ENCODE measurements at places on chromosomes 5 and 9.

DNA sequence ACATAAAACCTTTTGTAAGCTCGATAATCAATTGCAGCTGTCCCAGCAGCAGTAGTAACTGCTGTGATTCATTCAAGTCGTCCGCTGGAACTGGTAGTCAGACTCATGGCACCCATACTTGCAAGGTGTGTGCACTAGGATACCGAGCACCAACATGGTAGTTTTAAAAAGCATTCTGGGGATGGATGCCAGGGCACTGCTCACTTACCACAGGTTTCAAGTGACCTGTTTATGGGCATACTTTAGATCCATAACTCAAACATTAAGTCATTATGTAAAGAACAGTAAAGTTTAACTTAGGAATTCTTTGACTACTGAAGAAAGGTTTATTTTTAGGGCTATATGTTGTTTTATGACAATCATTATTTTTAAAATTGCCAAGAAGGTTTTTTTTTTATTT lies 2277.6 kb downstream of the MAT2B start:
- DNase-seq, result no peak

GRCh38 chr9:89891591-89892304 lies 286.9 kb downstream of the GADD45G start:
- no peak for DNase-seq

GRCh38 chr5:142472306-142472951 lies 147.6 kb upstream of the SPRY4 start:
- no peak for DNase-seq

DNA sequence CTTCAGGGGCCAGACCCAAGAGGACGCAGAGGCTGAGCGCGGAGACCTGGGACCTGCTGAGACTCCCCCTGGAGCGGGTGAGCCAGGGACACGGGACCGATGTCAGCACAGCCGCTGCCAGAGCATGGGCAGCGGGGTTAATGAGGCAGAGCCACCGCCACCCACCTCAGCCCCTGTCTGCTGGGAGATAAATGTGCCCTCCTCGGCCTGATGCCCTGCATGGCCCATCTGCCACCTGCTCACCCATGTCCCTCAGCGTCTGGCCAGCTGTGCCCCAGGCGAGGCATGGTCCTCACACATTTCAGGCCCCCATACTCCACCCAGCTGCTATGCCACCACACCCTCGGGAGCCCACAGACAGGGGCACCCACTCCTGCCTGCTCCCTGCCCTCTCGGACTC lies 14.9 kb downstream of the DNLZ start:
- DNase-seq, result no peak

GRCh38 chr5:54234304-54234933 lies 76.0 kb downstream of the ARL15 start:
- DNase-seq, result peak; percentile 65

DNA sequence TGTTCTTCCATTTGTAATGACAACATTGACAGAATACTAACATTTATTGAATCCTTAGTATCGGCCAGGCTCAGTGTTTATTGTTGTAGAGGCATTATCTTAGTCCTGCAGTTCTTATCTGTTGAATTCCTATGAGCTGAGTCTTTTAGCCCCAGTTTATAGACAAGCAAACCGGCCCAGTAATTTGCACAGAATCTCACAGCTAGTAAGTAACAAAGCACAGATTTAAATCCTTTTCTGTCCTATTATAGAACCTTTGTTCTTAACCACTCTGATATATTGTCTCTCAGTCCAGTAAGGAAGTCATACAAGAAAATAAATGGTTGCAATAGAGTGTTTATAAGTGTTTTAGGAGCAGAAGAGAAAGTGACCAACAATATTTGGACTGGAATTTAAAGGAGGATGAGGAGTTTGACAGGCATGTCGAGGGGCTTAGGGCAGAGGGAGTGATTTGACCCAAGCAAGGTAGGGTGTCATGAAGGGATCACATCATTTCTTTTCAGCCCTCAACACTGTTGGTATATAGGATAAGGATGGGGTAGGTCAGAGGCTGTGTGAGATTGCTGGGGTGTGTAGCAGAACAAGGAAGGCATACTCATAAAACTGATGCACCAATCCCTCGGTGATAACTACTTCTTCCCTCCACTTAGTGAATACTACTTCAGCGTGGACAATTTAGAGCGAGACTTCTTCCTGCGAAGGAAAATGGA lies 39.5 kb downstream of the LARP1 start:
- DNase-seq, result no peak

DNA sequence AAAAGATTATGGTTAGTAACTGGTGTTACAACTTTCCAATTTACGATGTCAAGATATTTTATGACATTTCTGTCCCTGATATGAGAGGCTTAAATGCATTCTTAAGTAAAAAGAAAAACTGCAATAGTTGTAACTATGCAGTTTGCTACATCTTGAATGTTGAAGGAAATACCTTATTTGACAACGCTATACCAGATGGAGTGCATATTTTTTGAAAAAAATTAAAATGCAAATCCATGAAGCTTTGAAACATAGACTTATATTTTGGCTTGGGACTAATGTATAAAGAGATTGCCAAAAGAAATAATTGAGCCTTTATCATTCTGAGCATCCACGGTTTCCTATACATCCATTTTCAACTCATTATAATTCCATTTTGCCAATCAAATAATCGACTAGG lies 579.4 kb downstream of the TAF11L14 start:
- DNase-seq, result no peak

- no peak for DNase-seq
Measured at GRCh38 chr5:179403426-179404147, 58.3 kb upstream of the ADAMTS2 start.

- no peak for DNase-seq
Measured at GRCh38 chr9:79617395-79617794, 45.6 kb downstream of the TLE4 start.

- no peak for DNase-seq
Measured at GRCh38 chr5:87754009-87754757, 341.5 kb upstream of the CCNH start.

DNA sequence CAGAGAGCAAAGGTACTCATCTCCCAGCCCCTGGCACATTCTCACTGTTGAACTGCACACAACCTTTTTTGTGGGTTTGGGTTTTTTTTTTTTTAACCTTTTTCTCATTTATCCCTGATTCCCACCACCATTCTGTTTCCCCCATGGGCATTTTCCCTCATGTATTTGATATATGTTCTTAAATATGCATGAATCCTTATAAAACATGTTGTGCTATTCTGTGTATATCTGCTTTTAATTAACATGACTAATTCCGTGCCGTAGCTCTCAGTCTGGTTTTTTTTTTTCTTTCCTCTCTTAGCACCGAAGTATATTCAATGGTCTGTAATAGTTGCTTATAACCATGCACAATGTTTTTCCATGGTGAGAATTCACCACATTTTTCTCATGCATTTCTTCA lies 204.5 kb downstream of the RGS3 start:
- DNase-seq, result no peak

GRCh38 chr9:110148384-110148783 lies 59.6 kb downstream of the C9orf152 start:
- no peak for DNase-seq

DNA sequence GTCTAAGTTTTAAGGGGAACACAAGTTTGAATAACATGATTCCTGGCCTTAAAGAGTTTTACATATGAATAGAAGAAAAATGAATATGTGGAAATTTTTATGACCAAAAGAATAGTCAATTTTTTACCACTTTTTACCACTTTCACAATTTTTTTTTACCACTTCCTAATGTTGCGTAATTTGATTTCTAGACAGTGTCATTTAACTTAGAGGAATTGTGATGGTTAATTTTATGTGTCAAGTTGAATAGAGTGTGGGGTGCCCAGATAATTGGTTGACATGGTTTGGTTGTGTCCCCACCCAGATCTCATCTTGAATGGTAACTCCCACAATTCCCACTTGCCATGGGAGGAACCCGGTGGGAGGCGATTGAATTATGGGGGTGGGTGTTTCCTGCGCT lies 416.6 kb downstream of the KIF4B start:
- no peak for DNase-seq

- DNase-seq, result no peak
Measured at GRCh38 chr5:102624405-102624804, 125.6 kb upstream of the SLCO6A1 start.

- DNase-seq, result no peak
Measured at GRCh38 chr9:69047371-69047770, 11.8 kb downstream of the FXN start.

GRCh38 chr5:157748760-157749461 lies 5.4 kb downstream of the LSM11 start:
- DNase-seq, result no peak

DNA sequence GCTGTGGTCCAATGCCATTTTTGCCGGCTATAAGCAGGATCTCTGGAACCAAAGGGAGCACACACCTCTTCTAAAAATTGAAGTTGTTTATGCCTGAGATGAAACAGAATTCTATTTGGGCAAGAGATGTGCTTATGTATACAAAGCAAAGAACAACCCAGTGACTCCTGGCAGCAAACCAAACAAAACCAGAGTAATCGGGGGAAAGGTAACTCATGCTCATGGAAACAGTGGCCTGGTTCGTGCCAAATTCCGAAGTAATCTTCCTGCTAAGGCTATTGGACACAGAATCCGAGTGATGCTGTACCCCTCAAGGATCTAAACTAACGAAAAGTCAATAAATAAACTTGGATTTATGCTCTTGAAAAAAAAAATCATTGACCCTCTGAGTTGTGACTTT lies 178.7 kb downstream of the CEMIP2 start:
- DNase-seq, result no peak

GRCh38 chr5:61820836-61821235 lies 485.2 kb upstream of the KIF2A start:
- DNase-seq, result no peak

GRCh38 chr9:36486329-36486932 lies 86.3 kb upstream of the MELK start:
- DNase-seq, result peak; percentile 52

DNA sequence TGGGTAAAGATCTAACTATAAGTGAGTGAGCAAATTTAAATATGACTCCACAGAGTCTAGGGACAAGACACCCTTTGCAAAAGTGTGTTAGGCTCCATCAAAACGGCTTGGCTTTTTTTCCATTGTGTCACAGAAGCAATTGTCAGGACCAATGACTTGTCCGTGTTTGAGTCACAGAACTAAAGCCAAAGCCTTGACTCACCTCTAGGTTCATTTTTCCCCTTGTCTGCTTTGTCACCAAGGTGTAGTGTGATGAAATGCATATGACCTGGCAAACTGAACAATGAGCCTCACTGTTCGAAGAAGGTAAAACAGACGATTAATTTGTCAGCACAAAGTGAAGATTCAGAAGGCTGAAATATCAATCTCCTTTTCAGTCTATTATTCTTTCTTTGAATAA lies 331.0 kb downstream of the GLIS3 start:
- DNase-seq, result no peak

DNA sequence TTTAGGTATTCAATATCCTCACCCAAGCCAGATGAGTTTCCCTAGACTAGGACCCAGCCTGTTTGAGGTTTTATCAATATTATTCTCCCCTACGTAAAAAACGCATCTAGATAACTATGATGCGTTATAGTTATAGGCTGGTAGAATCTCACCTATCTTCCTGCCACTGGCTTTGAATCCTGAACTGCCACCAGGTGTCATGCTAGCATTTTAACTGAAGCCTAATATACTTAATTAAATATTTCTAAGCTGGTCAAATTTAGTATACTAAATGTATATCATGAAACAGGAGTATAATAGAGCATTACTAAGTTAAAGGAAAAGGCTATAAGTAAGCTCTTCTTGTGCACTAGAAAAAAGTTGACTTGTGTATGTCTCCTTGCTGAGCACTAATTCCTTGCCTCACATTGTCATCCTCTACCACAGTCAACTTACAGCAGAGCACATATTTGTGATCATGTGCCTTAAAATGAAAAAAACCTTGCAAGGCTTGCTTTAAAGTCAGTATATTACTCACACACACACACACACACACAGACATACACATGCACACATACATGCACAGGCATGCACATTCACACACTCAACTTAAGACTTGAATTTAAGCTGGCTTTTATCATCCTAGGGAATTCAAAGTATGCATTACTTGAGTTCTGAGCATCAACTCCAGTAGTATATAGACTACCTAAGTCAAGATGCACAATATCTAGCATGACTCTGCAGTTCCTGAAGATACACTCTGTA lies 303.4 kb downstream of the ADGRV1 start:
- no peak for DNase-seq

DNA sequence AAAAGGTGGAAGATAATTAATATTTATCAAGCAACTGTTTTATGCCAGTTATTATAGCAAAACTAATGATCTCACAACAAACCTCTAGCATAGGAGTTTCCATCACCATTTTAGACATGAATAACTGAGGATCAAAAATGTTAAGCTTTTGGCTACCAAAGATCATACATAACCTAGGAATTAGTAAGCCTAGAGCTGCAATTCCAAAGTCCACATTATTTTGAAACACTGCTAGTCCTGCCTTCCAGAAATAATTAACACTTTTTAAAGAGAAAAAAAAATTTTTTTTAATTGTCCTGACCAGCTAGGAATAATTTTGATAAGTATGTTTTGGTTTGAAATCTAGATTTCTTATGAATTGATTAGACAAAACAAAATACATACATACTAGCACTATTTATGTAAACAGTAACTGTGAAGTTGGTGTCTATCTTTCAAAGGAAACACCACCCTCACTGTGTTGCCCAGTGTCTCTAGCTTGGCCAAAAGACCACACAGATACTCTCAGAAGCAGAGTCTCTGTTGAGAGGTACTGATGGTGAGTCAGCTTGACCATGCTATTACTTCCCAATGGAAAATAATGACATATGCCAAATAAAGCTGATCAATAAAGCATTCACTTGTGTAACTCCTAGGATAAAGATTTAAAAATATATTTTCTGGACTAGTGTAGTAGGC lies 422.4 kb downstream of the CCDC171 start:
- no peak for DNase-seq

GRCh38 chr9:71352837-71353236 lies 231.4 kb upstream of the TRPM3 start:
- no peak for DNase-seq

- no peak for DNase-seq
Measured at GRCh38 chr5:43020399-43020746, 19.7 kb downstream of the ANXA2R start.

DNA sequence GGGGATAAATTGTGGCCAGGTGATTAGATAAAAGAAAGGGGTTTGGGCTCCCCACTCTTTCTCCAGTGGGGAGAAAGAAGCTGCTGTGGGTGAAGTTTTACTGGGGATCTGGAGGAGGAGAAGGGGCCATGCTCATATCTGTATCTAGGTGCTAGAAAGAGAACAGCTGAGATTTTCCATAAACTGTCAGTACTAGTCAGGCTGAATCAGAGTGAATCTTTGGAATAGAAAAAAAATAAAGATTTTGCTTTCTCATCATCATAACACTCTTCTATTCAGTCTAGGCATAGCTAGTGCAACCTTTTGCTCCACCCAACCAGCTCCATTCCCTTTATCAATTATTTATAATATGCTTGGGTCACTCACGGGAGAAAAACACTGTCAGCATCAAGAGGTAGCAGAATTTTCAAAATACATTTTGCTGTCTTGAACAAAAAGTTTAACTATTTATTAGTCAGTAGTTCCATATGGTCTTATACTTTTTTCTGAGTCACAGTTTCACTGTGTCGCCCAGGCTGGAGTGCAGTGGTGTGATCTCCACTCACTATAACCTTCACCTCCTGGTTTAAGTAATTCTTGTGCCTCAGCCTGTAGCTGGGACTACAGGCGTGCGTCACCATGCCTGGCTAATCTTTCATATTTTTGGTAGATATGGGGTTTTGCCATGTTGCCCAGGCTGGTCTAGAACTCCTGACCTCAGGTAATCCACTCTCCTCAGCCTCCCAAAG lies 21.3 kb upstream of the ERMP1 start:
- no peak for DNase-seq

Measured in hematopoietic multipotent progenitor cell treated with erythropoietin and hydrocortisone succinate and interleukin-3 and kit ligand, for 8 days (in vitro differentiated cells).